Panc1 (cell line): ENCODE measurements at places on chromosomes 3 and 15. TPM values are rescaled to one million over a fixed set of nuclear protein-coding genes. Genes with fewer than 3 reads are reported as not detected.

- H3K4me1 ChIP-seq = peaks cover 15% of the 10 kb centered on the region
- H3K27me3 ChIP-seq = peaks cover 3% of the 10 kb centered on the region; the same call in 1 of the 2 replicates
- no peaks in the 10 kb centered on the region for H3K36me3 ChIP-seq
- peak overlapping the region; percentile 69 for H3K27ac ChIP-seq
- DNase-seq = no peak
These were observed 14.8 kb downstream of the ARNT2 start for GRCh38 chr15:80418892-80419537.

Gene EFCC1
- 0.15 TPM for total RNA-seq

GRCh38 chr15:99674279-99674678 is 59.0 kb downstream of the LYSMD4 start:
- H3K27ac ChIP-seq = no peak overlapping the region
- H3K4me1 ChIP-seq = no peaks in the 10 kb centered on the region
- no peak for DNase-seq
- peaks cover 2% of the 10 kb centered on the region; the same call in 1 of the 2 replicates for H3K36me3 ChIP-seq
- H3K27me3 ChIP-seq = no peaks in the 10 kb centered on the region

Gene SEMA3G
- 1.6 TPM for total RNA-seq

Gene TEX55
- not detected for total RNA-seq

- no peaks in the 10 kb centered on the region for H3K27me3 ChIP-seq
- no peaks in the 10 kb centered on the region for H3K36me3 ChIP-seq
- peaks cover 60% of the 10 kb centered on the region for H3K4me1 ChIP-seq
These were observed 5.9 kb downstream of the MYO5C start for GRCh38 chr15:52289629-52290081.

DNA sequence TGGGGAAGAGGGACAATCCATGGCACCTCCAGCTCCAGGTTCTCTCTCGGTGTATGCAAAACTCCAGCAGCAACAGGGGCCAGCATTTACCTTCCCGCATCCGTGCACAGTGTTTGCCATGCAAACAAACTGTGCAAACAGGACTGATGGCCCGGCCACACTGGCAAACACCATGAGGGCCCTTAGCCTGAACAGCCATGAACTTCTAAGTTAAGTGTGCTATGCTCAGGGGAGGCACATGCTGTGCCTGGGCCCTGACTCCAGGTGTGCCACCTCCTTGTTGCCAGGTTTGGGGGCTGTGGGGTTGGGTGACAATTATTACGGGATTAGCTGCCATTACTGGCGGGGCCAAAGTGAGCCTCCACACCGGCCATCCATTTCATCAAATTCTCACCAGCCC is 57.5 kb downstream of the CACNA2D2 start:
- H3K36me3 ChIP-seq = no peaks in the 10 kb centered on the region
- no peak overlapping the region for H3K4me3 ChIP-seq
- DNase-seq = no peak
- H3K27me3 ChIP-seq = no peaks in the 10 kb centered on the region

- H3K27ac ChIP-seq = peak overlapping the region; percentile 100
- H3K4me1 ChIP-seq = peaks cover 40% of the 10 kb centered on the region
- peak overlapping the region; percentile 32 for H3K4me3 ChIP-seq
These were observed 6.4 kb downstream of the HES1 start for GRCh38 chr3:194142156-194142910.

DNA sequence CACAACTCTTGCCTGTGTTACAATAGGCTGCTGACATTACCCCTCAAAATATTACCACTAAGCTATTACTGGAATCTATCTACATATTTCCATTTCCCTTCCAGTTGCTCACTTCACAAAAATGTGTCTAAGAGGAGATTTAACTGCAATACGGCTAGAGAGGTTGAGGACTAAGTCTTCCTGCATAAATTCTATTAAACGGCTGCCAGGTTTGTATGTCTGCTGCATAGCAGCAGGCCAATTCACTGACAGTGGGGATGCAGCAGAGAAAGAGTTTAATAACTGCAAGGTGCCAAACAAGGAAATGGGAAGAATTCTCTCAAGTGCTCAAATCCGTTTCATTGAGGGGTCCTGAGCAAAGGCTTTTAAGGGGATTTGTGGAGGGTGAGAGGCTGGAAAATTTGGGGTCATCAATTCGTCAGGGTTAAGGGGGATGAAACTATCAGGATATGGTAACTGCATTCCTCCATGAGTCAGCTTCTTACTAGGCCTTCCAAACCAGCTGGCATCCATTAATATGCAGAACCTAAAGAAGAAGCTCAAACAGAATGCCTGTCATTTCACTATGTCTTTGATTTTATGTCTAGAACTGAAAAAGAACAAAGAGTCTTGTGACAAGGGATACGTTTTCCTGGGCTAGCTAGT is 675.6 kb downstream of the TBL1XR1 start:
- no peaks in the 10 kb centered on the region for H3K4me1 ChIP-seq
- no peak for DNase-seq
- no peak overlapping the region for H3K4me3 ChIP-seq
- no peaks in the 10 kb centered on the region; the same call in 1 of the 2 replicates for H3K36me3 ChIP-seq

- H3K27me3 ChIP-seq = no peaks in the 10 kb centered on the region; the same call in 1 of the 2 replicates
- no peaks in the 10 kb centered on the region for H3K36me3 ChIP-seq
These were observed 20.6 kb downstream of the ENTPD3 start for GRCh38 chr3:40407611-40408010.

DNA sequence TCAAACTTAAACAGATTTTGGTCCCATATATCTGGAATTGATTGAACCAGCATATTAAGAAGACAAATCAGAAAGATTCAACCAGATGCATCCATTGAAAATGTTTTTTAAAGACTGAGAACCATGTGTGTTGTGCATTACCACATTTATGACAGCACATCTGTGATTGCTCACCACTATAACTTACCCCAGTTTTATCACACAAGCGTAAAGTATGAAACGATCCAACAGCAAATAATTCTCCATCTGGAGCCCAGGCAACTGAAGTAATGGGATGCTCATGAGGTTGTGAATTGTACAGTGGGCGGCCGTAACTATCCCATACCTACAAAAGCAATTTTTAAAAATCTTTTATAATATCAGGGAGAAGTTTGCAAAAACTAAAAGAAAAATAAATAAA is 43.2 kb downstream of the IFT80 start:
- no peaks in the 10 kb centered on the region for H3K27me3 ChIP-seq
- H3K4me1 ChIP-seq = no peaks in the 10 kb centered on the region
- no peak overlapping the region for H3K27ac ChIP-seq

Gene FANCD2OS
- total RNA-seq = not detected

DNA sequence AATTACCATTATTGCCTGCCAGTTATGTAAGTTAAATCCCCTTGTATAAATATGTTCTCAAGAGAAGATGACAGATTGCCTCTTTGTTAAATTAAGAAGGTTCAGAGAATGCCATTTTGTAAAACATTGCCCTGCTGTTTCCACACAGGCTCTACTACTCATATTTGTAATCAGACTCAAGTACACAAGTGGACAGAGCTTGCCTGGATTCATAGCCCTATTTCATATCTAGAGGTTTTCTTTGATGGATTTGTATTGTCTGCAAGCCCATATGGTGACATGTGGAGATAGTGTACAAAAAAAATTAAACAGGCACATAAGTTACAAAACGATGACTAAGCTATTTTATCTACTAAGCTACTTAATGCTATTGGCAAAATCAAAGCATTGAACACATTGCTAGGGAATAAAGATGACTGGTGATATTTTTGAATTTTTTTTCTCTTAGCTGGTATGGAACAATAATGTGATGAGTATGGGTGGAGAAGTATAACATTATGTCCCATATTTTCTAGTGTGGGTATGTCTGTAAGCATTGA is 1286.6 kb upstream of the ALCAM start:
- no peaks in the 10 kb centered on the region for H3K4me1 ChIP-seq
- no peaks in the 10 kb centered on the region for H3K36me3 ChIP-seq
- H3K4me3 ChIP-seq = no peak overlapping the region
- H3K27me3 ChIP-seq = no peaks in the 10 kb centered on the region
- H3K27ac ChIP-seq = no peak overlapping the region

DNA sequence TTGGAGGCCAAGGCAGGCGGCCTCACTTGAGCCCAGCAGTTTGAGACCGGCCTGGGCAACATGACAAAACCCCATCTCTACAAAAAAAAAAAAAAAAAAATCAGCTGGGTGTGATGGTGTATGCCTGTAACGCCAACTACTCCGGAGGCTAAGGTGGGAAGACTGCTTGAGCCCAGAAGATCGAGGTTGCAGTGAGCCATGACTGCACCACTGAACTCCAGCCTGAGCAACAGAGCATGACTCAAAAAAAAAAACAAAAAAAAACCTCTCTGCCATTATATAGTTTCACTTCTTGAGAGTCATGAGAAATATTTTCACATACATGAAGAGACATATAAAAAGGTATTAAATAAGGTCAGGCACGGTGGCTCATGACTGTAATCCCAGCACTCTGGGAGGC is 45.9 kb upstream of the CP start:
- DNase-seq = no peak
- H3K27ac ChIP-seq = peak overlapping the region; percentile 2; the same call in 1 of the 2 replicates
- H3K4me3 ChIP-seq = no peak overlapping the region
- no peaks in the 10 kb centered on the region for H3K27me3 ChIP-seq
- no peaks in the 10 kb centered on the region for H3K4me1 ChIP-seq
- no peaks in the 10 kb centered on the region for H3K36me3 ChIP-seq

DNA sequence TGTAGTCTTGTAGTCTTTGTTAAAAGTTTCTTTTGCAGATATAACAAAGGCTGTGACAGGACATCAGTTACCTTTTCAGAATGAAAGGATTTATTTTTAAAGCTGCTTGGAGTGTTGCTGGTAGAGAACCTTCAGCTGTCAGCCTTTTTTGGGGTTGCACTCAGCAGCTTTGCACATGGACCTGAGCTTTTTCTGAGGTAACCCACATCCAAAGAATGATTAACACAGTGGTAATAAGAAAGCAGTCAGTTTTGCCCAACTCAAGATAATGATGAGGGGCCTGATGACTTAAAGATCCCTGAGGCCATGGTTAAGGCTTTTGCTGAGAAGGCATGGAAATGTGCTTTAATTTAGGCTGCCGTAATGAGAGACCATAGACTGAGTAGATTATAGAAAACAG is 1042.7 kb downstream of the PLOD2 start:
- no peak overlapping the region for H3K4me3 ChIP-seq
- H3K27ac ChIP-seq = no peak overlapping the region
- no peaks in the 10 kb centered on the region for H3K36me3 ChIP-seq
- DNase-seq = no peak
- H3K4me1 ChIP-seq = no peaks in the 10 kb centered on the region

GRCh38 chr3:139672884-139673283 is 4.9 kb downstream of the NMNAT3 start:
- H3K4me1 ChIP-seq = no peaks in the 10 kb centered on the region
- DNase-seq = no peak
- no peak overlapping the region for H3K4me3 ChIP-seq
- no peak overlapping the region for H3K27ac ChIP-seq
- H3K36me3 ChIP-seq = no peaks in the 10 kb centered on the region

DNA sequence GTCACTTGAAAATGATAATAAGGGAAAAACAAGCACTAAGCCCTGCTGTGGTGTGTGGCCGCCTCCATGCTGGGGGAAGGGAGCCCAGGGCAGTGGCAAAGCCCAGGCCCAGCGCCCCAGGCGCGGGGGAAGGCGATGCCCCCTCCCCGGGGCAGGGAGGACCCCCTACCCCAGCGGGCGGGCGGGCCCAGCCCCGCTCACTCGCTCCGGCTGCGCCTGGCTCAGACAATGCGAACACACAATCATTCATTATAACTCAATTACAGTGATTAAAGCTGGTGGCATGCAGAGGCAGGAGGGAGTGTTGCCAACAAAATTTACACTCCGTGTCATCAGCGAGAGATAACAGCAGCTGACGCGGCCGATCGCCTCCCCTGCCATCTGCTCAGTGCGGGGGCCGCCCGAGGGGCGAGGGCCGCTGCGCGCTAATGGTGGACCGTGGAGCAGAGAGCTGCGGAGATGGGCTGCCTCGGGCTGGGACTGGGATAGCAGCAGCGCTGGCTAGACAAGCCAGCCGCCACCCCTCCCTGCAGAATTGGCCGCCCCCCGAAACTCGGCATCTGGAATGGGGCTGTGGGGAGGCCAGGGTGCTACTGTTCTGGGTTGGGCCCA is 64.1 kb downstream of the TLE3 start:
- H3K4me1 ChIP-seq = no peaks in the 10 kb centered on the region
- no peaks in the 10 kb centered on the region for H3K27me3 ChIP-seq
- H3K36me3 ChIP-seq = no peaks in the 10 kb centered on the region
- no peak overlapping the region for H3K4me3 ChIP-seq
- no peak for DNase-seq

Gene SGO1
- total RNA-seq = 14.8 TPM

Gene CCDC33
- total RNA-seq = not detected

- no peaks in the 10 kb centered on the region for H3K27me3 ChIP-seq
- DNase-seq = no peak
- H3K27ac ChIP-seq = no peak overlapping the region
- H3K36me3 ChIP-seq = no peaks in the 10 kb centered on the region
- no peaks in the 10 kb centered on the region for H3K4me1 ChIP-seq
These were observed 58.2 kb downstream of the FGD5 start for GRCh38 chr3:14876921-14877333.

DNA sequence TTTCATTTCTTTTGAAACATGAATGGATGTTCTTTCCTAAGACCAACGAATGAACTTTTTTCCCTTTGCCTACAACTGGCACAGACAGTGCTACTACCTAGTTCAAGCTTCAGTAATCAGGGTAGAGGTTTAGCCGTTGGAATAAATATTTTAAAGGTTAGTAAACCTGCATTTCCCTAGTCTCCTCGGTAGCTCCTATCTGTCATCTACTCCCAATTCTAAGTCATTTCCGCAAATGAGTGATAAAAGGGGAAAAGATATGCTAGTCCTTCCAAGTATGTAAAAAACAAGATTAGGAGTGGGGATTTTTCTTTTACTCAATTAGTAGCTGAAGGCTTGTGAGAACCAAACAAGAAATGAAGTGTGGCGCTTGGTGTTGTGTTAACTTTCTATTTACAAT is 15.2 kb downstream of the SLTM start:
- peaks cover 7% of the 10 kb centered on the region; the same call in 1 of the 2 replicates for H3K4me1 ChIP-seq
- H3K27me3 ChIP-seq = no peaks in the 10 kb centered on the region
- 0 out of 2 replicates have a peak overlapping the region, but pooled peaks have one; percentile 7 for H3K27ac ChIP-seq
- no peak overlapping the region for H3K4me3 ChIP-seq

GRCh38 chr3:150068440-150069153 is 97.9 kb upstream of the PFN2 start:
- H3K27me3 ChIP-seq = no peaks in the 10 kb centered on the region
- no peak overlapping the region; the same call in 1 of the 2 replicates for H3K27ac ChIP-seq

Gene XIRP1
- not detected for total RNA-seq

- no peaks in the 10 kb centered on the region for H3K4me1 ChIP-seq
- H3K27ac ChIP-seq = no peak overlapping the region
- H3K36me3 ChIP-seq = no peaks in the 10 kb centered on the region
- H3K27me3 ChIP-seq = no peaks in the 10 kb centered on the region
- H3K4me3 ChIP-seq = no peak overlapping the region
These were observed 346.9 kb upstream of the CDIN1 start for GRCh38 chr15:36232491-36232890.
